Activated naive CD4-positive, alpha-beta T cell (primary cell): ENCODE measurements at places on chromosomes 16 and 17.

DNA sequence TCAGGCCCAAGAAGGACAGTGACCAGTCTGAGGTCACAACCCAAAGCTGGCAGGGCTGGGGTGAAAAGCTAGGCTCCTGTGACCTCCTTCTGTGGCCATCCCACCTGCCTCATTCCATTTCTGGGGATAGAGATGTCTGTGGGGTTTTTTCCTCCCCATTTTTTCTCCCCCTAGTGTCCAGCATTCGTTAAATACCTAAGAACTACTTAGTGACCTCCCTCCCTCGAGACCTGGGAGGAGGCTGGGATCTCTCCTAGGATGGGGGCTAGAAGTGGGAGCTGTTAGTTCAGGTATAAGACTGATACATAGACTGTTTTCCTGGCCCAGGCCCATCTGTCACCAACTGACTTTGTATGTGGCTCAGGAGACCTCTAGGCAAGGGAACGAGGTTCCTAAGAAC lies 20.5 kb upstream of the STAC2 start:
- no peak for DNase-seq

DNA sequence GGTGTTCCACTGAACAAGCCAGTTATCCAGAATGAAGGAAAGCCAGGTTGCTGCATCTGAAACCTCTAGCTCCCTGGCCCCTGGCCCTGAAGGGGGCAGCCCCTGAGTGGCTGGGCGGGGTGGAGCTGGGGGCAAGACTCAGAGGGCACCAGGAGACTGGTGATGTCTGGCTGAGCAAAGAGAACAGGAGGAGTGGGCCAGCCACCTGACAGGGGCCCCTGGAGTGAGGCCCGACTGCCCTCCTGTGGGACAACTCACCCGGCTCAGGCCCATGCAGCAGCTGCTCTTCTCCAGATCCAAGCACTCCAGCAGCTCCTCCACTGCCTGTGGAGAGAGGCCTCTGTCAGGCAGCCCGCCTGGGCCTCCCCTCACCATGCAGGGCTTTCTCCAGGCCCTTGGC lies 60.4 kb downstream of the PIPOX start:
- DNase-seq = no peak

DNA sequence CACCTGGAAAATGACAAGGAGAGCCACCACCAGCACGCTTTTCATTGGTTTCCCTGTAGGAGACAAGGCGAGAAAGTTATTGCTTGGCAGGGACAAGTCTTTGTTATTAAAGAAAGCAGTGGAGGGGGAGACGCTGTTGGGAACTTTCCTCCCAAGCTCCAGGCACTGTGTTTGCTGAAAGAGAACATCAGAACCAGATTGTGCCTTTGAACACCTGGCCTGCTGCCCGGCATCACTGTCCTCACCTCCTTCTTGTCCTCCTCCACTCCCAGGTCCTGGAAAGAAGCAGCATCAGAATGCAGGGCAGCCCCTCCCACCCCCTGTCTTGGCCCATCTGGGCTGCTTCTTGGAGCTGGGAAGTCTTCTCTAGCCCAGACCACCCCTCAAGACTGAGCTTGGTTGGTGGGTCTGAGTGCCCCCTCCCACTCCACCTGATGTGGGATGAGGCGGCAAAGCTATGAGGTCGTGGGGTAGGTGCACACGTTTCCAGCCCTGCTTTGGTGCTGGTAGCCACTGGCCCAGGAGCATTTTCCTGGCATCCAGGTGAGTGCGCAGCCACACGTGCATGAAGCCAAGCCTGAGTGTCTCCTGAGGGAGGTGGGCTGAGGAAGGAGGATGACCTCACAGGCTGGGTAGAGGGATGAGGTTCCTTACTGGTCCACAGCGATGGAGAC lies 6.2 kb downstream of the CCR7 start:
- no peak for DNase-seq

DNA sequence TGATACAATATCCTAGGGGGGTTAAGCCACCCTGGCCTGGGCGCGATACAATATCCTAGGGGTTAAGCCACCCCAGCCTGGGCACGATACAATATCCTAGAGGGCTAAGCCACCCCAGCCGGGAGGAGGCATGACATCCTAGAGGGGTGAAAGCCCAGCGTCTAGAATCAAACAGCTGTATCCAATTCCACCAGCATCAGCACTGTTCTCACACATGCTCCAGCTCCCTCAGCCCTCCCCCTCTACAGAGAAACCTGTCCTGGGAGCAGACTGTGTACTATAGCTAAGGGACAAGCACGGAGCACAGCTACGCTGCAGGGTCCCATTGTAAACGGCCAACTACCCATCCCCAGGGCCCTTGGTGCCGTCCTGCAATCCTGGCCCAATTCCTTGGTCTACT lies 6.2 kb downstream of the GINS2 start:
- no peak for DNase-seq

DNA sequence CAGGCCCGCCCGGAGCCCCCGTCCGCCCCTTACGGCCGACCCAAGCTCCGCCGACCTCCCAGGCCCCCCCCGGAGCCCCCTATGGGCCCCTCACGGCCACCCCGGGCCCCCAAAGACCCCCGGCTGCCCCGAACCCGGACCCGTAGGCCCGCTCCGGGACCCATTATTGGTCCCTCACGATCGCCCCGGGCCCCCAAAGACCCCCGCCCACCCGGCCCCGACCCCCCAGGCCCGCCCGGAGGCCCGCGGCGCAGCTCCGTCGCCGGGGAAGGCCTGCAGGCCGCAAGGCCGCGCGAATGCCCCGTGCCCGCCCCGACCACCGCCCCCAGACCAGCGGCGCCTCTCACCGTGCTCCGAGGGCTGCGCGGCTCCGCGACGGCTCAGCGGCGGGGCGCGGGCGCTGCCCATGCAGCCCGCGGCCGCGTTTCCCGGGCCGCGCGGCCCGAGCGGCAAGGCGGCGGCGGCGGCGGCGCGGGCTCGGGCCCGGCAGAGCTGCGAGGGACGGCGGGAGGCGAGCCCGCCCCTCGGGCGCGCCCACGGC lies 393 bp downstream of the ANKRD11 start:
- no peak for DNase-seq

DNA sequence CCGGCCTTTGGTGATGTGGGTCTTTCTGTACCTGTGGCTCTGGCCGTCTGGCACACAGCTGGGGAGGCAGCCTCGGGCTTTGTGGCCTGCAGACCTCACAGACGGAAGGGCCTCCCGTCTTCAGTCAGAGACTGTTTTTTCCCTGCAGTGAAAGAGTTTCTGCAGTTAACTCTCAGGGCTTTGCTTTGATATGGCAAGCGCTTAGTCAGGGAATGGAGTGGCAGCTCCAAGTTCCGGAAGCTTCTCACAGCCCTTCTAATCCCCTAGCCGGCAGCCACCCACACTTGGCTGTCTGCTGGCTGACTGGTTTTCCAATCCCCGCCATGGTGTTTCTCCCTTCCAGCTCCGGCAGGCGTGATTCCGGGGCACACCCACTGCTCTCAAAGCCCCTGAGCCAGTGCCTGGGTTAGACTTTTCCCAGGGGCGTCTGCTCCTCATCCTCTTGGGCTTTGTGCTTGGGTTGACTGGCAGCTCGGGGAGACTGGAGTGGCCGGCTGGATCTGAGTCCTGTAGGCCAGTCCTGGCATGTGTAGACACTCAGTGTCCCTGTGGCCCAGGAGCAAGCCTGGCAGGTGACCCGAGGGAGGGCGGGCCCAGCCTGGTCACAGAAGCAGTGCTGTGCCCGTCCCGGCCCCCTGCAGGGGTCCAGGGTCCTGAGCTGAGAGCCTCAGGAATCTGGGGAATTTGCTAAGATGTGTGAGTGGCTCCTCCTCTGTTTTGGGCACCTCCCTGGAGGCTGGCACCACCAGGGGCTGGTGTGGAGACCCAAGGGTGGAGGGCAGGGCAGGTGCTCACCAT lies 29.9 kb downstream of the BAIAP2 start:
- no peak for DNase-seq

DNA sequence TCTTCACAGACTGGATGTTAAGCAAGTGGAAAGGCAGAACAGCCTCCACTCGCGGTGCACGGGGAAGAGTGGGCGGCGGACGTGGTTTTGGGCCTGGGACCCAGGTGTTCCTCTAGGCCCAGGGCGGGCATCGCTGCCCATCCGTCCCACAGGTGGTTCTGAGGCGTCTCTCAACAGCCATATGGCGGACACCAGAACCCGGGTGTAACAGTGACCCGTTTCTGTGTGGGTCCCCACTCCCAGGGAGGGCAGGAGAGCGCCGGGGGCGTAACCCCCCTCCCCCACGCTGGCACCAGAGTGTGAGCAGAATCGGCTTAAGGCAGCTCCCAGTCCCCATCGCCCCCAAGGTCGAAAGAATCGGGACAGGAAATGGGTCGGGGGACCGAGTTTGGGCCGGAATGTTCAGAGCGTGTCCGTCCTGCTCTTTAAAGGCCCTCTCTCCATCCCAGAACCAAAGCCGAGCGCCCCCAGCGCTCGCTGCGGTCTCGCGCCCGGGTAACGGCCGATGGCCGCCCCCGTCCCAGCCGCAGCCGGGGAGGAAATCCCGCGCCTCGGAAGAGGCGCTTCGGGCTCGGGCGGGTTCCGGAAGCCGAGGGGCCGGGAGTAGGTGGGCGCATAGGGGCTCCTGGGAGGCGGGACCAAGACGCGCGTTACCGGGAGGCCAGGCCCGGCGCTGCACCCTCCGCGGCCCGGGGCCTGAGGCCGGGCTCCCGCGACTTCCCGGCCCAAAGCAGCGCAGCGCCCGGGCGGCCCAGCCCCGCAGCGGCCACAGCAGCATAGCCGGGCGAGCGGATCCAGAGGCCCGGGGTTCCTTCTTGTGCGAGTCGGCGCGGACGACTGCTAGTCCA lies at the start of gene TK2:
Gene TK2, minus strand, starts transcription at position 839 of the 848 bp plus-strand sequence. Its CDS starts 61 bp downstream, at position 778.
- DNase-seq = peak; percentile 29

DNA sequence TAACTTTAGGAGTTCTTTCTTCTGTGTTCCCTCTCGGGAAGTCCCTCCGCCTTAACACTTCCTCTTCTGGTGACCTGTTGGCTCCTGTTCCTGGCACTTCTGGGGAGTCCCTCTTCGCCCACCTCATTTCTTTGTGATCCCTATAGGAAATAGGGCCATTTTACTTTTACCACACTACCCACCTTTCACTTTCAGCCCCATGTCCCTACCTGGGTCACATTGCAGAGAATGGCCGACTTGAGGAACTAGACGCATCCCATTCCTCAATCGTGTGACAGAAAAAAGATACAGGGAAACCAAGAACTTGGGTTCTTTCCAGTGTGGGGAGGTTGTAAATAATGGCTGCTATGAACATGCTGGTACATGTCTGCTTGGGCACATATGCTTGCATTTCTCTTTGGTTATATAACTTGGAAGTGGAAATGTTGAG lies 6.6 kb downstream of the IL21R start:
- DNase-seq = no peak

- DNase-seq = no peak
Observed at GRCh38 chr16:15597822-15598647, 44.9 kb downstream of the MARF1 start.

DNA sequence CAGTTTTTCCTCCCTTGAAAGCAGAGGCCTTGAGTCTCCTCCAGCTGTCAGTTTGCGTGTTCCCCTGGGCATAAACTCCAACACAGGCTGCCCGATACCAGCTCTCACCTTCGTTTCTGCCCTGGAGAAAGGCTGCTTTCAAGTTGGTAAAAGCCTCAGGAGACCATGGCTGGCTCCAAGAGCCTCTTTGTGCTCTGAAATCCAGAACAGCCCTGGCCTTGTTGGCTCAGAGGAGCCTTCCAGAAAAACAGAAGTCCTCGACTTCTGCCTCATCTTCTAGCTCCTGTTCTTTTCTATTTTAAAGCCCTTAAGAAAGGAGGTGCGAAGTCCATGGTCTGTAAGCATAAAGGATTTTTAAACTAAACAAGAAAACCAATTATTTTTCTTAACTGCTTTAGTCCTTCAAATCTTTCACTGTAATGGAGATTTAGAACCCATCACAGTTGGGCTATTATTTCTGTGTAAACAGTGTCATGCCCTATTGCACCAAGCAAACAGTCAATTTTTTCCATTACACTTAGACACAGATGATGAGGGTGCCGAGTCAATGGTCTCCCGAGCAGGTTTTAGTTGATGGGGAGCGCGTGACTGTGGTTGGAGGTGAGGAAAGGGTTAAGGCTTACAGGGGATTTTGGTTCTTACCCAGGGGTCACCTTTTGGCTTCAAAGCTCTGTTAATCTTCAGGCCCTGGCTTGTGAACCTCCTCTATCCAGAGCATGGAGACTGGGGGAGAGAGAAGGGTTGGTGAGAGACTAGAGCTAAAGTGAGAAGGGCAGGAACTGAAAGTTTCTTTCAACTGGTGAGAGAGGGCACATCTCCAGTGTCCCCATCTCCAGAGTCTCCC lies 212.8 kb downstream of the MSI2 start:
- no peak for DNase-seq

DNA sequence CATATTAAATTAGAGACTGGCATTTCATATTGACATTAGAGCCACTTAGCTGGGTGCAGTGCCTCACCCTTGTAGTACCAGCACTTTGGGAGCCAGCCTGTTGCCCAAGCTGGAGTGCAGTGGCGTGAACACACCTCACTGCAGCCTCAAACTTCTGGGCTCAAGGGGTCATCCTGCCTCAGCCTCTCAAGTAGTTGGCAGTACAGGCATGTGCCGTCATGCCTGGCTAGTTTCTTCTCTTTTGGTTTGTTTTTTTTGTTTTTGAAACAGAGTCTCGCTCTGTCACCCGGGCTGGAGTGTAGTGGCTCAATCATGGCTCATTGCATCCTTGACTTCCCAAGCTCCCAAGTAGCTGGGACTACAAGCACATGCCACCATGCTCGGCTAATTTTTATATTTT lies 8.7 kb downstream of the PPM1E start:
- DNase-seq = no peak

- DNase-seq = no peak
Observed at GRCh38 chr17:7538891-7539545, 9.8 kb upstream of the TNFSF12 start.

GRCh38 chr16:87487361-87487924 lies 5.4 kb downstream of the ZCCHC14 start:
- DNase-seq = no peak

DNA sequence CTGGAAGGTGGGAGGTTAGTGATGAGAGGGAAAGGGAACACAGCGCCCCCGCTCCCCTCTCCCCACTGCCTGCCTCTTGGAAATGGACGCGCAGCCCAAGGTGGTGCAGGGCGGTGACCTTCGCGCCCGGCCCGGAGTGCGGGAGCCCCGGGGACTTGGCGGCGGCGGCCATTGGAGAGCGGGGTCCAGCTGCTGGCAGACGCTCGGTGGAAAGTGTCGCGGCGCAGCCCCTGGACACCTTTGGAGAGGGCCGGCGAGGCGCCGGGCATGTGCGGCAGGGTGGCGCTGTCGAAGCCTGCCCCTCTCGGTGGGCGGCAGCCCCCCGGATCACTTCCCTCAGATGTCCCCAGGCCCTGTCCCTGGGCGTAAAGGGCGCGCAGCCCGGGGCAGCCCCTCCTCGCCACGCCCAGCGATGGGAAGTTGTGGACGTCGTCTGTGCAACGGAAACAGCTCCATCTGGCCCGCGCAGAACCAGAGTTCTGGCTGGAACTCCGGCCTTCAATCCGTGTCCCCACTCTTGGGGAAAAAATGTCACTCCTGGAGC lies 16.7 kb downstream of the SALL1 start:
- DNase-seq = no peak

DNA sequence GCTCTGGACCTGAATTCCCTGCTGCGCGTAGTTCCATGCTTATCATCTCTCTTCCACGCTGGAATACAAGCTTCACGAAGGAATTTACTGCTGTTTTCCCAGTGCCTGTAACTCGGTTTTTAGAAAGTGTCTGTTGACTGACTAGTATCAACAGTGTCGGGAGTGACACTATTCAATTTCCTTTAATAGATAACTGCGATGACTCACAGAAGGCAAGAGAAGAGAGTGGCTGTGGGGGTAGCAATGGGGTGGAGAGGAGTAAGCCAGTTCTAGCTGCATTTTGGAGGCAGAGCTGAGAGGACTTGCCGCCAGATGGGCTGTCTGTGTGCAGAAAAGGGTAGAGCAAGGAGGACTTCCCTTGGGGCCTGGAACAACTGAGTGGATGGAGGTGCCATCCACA lies 25.2 kb downstream of the B4GALNT2 start:
- DNase-seq = no peak

GRCh38 chr17:2906901-2907300 lies 110.7 kb downstream of the RAP1GAP2 start:
- DNase-seq = no peak
